ENCODE measurements at places on chromosomes 7 and 10. TPM values are rescaled to one million over a fixed set of nuclear protein-coding genes. Genes with fewer than 3 reads are reported as not detected.

The AOAH gene
- 0.59 TPM for total RNA-seq

The PAX4 gene
- not detected for total RNA-seq

The BTBD16 gene
- not detected for total RNA-seq

The GNGT1 gene
- 0.11 TPM for total RNA-seq

The COL26A1 gene
- total RNA-seq: 41.9 TPM

The OR2A25 gene
- total RNA-seq: not detected

The ZNF467 gene
- total RNA-seq: 2.1 TPM

The DDC gene
- 1.1 TPM for total RNA-seq

The IFT22 gene
- 30.0 TPM for total RNA-seq

The GPR37 gene
- total RNA-seq: 94.8 TPM

The GIMAP8 gene
- total RNA-seq: not detected

The PHYH gene
- total RNA-seq: 16.5 TPM

The C7orf57 gene
- total RNA-seq: not detected

The TEX36 gene
- not detected for total RNA-seq

The EVX1 gene
- 0.28 TPM for total RNA-seq

The ZNF239 gene
- total RNA-seq: 7.5 TPM

The C10orf53 gene
- total RNA-seq: not detected

The CALHM1 gene
- not detected for total RNA-seq

The FUOM gene
- 83.9 TPM for total RNA-seq

The ASAH2 gene
- total RNA-seq: 4.6 TPM

Measured in endodermal cell (in vitro differentiated cells).